ENCODE measurements at places on chromosomes 2 and 18.

DNA sequence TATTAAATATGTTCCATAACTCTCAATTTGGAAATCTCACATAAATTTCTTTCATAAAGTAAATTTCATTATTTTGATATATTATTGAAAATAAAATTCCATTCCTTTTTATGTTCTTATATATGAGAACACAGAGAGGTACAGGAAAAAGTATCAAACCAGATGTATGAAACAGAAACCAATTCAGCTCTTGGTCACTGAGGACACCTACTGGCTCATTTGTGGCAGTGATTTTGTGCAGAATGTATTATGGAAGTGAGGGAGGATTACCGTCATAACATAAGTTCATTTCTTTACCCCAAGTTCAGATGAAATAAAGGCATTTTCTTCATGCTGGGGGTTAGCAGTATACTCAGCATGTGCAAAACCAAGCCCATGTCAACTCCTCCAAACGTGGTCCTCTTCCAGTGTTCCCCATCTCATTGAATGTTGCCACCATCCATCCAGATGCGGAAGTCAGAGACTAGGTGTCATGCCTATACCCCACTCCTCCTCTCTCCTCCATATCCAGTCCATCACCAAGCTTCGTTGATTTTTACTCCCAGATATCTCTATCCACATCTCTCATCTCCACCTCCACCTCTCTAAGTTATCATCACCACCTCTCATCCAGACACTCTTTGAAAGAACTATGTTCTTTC lies 41.7 kb upstream of the MALL start:
- no peak for DNase-seq

GRCh38 chr2:212905640-212906201 lies 245.7 kb downstream of the IKZF2 start:
- DNase-seq: no peak

- DNase-seq: no peak
Observed at GRCh38 chr18:23640052-23640451, 22.7 kb downstream of the ANKRD29 start.

- no peak for DNase-seq
Observed at GRCh38 chr18:24991141-24992060, 360.6 kb downstream of the ZNF521 start.

DNA sequence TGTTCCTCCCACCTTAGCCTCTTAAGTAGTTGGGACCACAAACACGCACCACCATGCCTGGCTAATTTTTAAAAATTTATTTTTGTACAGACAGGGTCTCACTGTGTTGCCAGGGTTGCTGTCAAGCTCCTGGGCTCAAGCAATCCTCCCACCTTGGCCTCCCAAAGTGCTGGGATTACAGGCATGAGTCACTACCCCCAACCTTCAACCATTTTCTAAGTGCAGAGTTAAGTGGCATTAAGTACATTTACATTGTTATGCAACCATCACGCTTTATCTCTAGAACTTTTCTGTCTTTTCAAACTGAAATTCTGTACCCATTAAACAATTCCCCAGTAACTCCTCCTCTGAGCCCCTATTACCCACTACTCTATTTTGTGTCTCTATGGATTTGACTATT lies 45.9 kb upstream of the AFF3 start:
- no peak for DNase-seq

- no peak for DNase-seq
Observed at GRCh38 chr18:63965716-63966330, 4.1 kb upstream of the SERPINB8 start.

- no peak for DNase-seq
Observed at GRCh38 chr18:76715012-76715610, 107.2 kb upstream of the ZNF236 start.

Data from cortex of kidney (tissue), 1 donor.